Mesenteric fat pad (tissue), 1 donor: ENCODE measurements at places on chromosomes 11 and 22. TPM values are rescaled to one million over a fixed set of nuclear protein-coding genes. Genes with fewer than 3 reads are reported as not detected.

Gene WEE1
- 17.5 TPM for total RNA-seq

Gene SMC1B
- not detected for total RNA-seq

Gene KREMEN1
- 10.6 TPM for total RNA-seq

Gene CBLIF
- total RNA-seq, result not detected

Gene TECTA
- total RNA-seq, result 0.84 TPM

Gene TNNT3
- 22.9 TPM for total RNA-seq

Gene CCDC85B
- 26.0 TPM for total RNA-seq

- DNase-seq, result peak; percentile 92
These were observed 773 bp upstream of the SYVN1 start for GRCh38 chr11:65134952-65135632.

GRCh38 chr11:61198948-61199523, 4.3 kb upstream of the PGA3 start:
- DNase-seq, result peak; percentile 49

DNA sequence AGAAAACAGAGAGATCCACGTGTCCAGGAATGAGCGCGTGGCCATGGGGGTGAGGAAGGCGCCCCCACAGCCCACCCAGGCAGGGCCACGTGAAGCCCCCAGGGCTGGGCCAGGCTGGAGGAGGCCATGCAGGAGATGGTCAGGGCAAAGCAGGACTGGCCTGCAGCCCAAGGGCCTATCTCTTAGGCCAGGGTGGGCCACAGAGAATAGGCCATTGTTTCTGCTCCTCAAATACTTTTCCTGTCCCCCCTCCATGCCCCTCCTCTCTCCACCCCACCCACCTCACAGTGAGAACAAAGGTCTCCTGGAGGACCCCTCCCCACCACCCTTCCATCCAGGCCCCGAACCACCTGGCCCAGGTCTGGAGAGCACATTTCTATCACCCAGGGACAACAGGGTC, 8.3 kb upstream of the CDC42EP1 start:
- no peak for DNase-seq

- peak; percentile 67 for DNase-seq
These were observed 44.7 kb downstream of the CACNG2 start for GRCh38 chr22:36658900-36659299.

GRCh38 chr11:4111834-4112233, 17.2 kb downstream of the RRM1 start:
- DNase-seq, result no peak

DNA sequence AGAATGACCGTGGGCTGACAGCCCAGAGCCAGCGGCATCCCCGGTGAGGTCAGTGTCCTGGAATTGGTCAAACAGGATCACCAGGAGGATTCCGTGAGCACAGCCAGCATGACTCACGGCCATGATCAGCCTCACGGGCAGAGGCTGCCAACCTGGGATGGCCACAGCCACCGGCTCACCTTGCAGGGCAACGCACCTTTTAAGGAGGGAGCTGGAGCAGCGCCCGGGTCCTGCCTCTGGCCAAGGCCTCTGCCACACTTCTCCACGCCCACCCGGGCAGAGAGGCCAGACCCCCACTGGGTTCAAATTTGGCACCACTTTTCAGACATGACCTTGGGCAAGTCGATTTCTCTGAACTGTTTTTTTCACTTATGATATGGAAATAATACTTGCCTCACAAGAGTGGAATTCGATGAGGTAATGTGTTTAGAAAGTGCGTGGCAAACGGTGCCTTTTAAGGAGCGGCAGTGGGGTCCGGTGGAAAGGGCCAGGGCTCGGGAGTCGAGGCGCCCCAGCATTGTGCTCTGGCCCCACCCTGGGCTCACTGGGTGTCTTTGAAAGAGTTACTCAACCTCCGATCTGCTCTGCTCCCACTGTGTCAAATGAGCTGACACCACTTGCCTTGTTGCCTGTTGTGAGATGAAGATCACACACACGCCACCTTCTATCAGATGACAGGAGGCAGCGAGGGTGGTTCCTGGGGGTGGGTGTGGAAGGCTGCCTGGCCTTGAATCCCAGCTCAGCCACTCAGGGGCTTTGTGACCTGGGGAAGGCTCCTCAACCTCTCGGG, 16.0 kb downstream of the TXN2 start:
- DNase-seq, result no peak

DNA sequence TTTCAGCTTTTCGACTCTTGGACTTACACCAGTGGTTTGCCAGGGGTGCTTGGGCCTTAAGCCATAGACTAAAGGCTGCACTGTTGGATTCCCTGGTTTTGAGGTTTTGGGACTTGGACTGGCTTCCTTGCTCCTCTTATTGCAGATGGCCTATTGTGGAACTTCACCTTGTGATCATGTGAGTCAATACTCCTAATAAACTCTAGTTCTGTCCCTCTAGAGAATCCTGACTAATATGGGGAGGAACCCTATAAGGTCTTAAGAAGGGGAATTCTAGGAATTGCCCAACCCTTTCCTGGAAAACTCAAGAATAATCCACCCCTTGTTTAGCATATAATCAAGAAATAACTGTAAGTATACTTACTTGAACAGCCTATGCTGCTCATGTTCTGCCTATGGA, 491.8 kb downstream of the TMEM135 start:
- DNase-seq, result no peak

- DNase-seq, result no peak
These were observed 81.5 kb upstream of the GNAZ start for GRCh38 chr22:22988785-22989184.

DNA sequence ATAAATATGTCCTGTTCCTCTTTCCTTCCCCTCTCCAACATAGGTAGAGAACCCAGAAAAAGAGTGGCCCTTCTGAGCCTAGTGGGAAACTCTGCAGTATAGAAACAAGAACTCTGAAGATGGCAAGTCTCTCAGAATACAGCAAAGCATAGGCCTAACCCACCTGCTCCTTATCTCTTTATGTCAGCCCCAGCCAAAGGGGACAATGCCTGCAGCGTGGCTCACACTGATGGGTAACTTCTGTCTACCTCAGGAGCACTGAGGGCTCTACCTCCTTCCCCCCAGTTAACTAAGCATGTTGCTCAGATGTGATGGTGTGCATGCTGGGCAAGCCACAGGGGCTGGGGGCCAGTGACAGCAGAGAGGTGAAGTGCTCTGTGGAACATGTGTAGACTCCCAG, 4.9 kb upstream of the NRIP3 start:
- no peak for DNase-seq
